ENCODE measurements at places on chromosomes 6 and 20.
A peak's percentile ranks its signal among the peaks of the same experiment; 100 is the strongest.

DNA sequence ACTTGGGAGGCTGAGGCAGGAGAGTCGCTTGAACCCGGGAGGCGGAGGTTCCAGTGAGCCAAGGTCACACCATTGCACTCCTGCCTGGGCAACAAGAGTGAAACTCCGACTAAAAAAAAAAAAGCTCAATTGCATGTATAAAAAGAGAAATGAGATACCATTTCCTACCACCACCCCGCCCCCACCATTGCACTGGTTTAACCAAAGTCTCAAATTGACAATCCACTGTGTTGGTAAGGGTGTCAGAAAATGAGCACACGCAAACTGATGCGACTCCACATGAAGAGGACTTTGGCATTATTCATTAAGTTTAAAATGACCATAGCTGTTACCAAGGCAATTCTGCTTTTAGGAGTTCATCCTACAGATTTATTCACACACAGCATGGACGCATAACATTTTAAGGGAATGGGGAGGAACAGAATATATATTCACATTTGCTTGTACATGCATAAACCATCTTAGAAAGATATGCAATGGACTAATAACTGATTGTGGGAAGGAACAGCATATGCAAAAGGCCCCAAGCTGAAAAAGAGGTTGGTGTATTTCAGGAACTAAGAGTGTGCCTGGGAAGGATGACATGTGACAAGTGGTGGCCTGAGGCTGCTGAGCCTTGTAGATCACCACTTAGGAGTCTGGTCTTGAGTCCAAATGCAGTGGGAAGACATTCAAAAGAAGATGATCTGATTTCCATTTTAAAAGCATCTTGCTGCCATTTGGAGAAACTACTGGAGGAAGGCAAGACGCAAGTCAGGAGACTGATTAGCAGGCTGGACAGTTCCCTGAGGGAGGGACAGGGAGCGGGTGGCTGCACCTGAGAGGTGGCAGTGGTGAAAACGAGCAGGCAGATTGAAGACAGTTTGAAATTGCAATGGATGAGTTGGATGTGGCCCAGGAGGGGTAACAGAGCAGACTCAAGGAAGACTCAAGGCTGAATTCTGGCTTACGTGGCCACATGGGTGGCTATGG is 37.2 kb upstream of the PTPN1 start:
- DNase-seq, result no peak

GRCh38 chr6:168400037-168400436 is 40.9 kb upstream of the SMOC2 start:
- DNase-seq, result no peak

DNA sequence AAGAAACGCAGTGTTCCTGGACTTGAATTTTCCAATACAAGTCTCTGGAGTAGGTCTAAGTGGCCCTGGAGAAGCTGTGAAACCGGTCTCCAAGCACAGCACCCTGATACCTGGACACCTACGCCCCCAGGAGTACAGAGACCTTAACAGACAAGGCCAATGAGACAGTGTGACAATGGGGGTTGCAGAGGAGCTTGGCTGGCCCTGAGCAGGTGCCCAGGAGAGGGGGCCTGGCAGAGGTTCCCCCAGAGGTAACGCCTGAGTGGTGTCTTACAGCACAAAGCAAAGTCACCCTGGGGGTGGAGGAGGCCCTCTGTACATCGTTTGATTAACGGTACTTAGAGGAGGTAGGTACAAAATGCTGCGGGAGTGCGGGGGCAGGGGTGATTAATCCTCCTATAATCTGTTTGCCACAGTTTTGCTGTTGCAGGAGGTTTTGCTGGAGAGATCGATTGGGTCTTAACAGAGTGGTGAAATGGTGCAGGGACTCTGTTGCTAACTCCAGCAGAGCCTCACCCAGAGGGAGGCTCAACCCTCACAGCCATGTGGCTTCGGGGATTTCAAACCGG is 37.3 kb upstream of the APCDD1L start:
- no peak for DNase-seq

DNA sequence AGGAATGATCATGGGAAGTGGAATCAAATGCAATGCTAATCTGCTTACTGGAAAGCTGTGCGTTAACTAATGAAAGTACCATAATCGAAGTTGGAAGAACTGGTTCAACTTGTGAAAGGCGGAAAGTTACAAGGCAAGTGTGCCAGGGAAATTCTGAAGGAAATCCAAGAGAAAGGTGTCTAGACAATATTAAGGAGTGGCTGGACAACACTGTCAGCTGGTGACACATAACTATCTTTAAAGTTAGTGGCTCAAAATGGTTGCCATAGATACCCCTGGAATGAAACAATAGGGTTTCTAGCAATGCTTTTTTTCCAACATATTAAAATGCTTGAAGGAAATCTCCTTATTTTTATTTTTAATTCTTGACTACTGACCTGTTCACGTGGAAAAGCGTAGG is 90.4 kb downstream of the BMP2 start:
- no peak for DNase-seq

- no peak for DNase-seq
Measured at GRCh38 chr6:31528307-31528777, 420 bp upstream of the MCCD1 start.

DNA sequence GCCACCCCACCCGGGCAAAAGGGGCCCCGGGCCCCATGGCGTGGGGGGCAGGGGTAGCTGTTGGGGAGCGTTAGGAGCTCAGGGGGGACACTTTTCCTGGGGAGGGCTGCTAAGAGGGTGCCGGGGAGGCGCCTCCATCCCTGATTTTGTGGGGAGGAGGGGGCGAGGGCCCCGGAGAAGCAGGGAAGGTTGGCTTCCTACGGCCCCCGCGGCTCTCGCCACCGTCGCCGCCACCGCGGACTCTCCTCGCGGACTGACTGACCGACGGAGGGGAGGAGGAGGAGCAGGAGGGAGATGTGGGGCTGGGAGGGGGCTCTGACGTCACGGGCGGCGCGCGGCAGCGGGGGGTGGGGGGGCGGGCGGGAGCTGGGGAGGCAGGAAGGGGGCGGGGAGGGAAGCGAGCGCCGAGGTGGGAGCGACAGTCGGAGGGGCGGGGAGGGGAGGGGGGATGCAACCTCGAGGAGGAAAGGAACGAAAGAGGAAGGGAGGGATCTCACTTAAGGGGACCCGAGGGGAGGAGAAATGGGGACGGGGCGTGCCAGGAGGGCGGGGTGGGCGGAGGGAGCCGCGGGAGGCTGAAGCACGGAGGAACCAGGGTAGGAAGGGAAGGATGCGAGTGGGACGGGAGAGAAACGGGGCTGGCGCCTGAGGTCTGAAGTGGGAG is 5.1 kb downstream of the GABBR1 start:
- peak; percentile 24 for DNase-seq
